ENCODE measurements at places on chromosomes 2 and 18.

- no peak for DNase-seq
These were observed 15.5 kb downstream of the ASPRV1 start for GRCh38 chr2:69945941-69946340.

DNA sequence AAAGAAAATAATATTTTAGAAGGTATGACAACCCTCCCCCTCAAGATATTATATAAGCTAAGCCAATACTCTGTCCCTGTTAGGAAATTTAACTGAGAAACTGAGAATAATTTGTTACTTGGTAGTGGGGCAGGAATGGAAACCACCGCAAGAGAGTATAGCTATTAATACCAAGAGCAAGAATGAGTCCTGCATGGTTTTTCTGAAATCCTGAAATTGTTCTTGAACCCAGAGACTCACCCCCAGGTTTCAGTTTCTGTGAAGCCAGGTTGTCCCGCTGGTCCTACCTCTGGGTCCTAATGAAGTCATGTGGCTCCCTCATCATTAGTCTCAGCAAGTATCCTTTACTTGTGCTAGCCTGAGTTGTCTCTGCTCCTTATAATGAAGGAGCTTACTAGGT lies 671.0 kb upstream of the ACVR2A start:
- DNase-seq = no peak

GRCh38 chr2:213863541-213863940 lies 547.3 kb upstream of the VWC2L start:
- no peak for DNase-seq

DNA sequence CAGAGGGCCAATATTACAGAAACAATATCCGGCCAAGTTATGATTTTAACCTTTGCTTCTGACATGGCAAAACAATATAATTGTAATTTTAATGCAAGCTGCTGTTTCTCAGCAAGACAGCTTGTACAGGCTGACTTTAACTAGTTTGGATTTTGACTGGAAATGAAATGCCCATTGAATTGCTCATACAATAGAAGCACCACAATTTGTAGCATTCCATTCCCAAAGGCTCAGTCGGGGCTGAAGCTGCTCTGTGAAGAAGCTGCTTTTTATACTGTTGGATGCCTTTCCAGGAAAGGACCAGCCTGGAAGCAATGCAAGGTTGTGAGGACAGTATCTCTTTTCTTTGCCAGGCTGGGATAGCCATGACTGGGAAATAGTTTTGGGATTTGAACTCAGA lies 677.0 kb upstream of the FANCL start:
- no peak for DNase-seq

DNA sequence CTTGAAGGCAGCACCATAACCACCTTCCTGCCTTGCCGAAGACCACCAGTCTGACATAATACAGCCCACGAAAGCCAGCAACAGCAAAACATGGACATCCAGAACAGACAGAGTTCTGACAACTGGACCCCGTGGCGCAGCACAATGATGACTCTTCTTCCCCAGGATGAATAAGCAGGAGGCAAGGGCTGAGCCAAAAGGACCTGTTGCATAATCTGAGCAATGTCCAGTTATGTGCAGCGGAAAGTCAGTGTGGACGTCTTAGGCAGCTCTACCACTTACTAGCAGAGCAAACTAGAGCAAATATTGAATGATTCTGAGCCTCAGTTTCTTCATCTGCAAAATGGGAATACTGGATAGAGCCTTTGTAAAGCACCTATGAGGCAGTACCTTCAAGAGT lies 225.1 kb downstream of the ZBTB7C start:
- no peak for DNase-seq

GRCh38 chr2:128630974-128631697 lies 312.5 kb upstream of the HS6ST1 start:
- DNase-seq = no peak

DNA sequence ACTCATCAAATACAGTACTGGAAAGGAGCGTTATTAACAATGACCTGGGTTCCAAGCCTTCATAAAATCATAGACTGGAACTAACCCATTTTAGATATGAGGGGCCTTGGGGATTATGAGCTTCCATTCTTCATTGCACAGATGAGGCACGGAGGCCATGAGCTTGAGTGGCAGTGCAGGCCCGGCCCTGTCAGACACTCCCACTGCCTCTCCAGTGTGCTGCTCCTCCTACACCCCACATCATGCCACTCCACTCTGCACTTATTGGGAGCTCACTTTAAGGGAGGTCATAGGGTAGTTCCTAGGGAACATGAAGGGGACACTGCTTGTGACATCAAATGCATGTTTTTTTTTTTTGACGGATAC lies 77.9 kb downstream of the TSN start:
- DNase-seq = no peak

- DNase-seq = no peak
These were observed 26.4 kb downstream of the RTP5 start for GRCh38 chr2:241895712-241896641.

DNA sequence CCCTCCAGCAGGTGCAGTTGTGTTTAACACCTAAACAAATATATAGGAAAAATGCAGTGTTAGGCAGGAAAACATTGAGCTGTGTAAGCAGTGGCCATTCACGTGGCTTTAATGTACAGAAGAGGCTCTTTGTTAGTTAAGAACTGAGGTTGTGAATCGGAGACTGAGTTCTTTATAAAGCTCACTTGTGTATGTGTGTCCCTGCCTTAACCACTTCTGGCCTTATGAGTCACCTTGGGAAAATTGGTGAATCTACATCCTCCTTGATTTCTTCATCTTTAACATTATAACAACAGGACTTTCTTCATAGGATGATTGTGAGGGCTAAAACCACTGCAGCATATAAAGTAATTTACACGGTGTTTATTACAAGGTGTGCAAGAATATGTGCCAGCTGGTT lies 188.4 kb upstream of the TPO start:
- no peak for DNase-seq

- DNase-seq = no peak
These were observed 93.4 kb downstream of the SLC5A7 start for GRCh38 chr2:108079736-108080135.

DNA sequence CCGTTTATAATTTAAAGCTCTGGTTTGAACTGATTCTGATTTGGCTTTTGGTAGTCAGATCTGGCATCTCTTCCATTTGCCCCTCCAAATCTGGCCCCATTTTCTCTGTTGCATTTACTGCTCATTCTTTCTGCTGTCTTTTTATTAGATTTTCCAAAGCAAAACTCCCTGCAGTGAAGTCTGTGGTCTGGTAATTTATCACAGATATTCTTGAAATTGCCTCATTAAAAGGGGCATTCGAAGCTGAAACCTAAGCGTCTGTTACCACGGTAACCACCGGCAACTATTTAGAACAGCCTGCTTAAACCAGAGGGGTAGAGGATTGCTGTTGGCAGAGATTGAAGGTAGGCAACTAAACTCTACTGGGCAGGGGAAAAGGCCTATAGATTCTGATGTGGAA lies 111.5 kb upstream of the UPP2 start:
- DNase-seq = no peak

DNA sequence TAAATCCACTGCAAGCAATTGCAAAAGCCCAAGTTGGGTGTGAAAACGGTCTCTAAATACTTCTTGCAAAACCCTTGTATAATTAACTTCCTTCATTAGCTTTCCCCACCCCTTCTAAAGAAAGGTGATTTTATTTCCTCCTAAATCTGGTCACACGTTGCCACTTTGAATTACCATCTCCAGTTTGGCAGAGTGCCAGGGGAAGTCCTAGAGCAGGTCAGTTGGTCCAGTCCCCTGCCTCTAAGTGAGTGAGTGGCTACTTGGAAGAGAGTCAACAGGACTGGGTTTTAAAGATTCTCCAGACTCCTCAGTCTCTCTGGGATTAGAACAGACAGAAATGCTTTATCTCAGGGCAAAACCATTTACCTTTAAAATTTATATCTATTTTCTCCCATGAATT lies 18.7 kb upstream of the LYPD6B start:
- DNase-seq = no peak

GRCh38 chr2:16063251-16063850 lies 123.0 kb downstream of the MYCN start:
- no peak for DNase-seq

- peak; percentile 72 for DNase-seq
These were observed 447.0 kb upstream of the ID2 start for GRCh38 chr2:8234757-8235374.

GRCh38 chr2:213971536-213971935 lies 439.3 kb upstream of the VWC2L start:
- DNase-seq = no peak

DNA sequence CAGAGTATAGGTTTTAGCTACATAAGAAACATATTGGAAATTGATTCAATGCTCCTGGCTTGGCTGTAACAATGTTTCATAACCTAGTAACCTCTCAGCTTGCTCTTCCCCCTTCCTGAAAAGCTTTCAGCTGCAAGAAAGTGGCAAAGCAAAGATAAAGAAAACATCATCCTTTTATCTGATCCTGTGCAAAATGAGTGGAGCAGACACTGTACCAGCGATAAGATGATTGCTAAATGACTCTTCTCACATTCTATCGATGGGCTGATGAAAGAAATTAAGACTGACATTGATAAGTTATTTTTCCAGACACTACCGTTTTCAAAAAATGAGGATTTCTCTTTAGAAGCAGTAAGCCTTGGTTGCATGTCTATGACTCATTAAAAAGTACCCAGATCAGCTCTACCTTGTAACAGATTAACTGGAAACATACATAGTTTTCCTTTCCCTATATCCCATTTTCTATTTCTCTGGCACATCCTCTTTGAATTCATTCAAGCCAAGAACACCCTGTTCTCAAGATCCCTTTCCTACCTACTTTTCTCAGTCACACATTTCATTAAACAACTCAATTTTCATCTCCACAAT lies 87.1 kb upstream of the LYPD1 start:
- no peak for DNase-seq

- no peak for DNase-seq
These were observed 7.4 kb upstream of the DUSP19 start for GRCh38 chr2:183070942-183071844.

DNA sequence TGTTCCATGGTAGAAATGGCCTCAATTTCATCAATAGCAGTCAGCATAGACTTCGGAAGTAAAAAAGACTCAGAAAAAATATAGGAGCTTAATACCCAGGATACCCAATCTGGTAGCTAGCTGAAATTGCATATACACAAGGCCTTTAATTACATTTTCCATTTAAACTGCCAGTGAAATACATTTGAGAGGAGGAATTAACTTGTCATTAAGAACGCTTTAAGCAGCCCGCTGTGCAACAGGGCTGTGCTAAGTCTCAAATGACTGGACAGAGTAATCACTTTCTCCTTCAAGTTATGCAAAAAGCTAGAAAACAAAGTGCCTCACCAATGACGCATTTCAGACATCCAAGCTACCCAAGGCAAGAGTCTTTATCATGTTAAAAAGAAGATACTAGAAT lies 558.8 kb downstream of the MBD2 start:
- no peak for DNase-seq

- no peak for DNase-seq
These were observed 341.1 kb downstream of the ARL6IP6 start for GRCh38 chr2:153059338-153060052.

- DNase-seq = no peak
These were observed 323.2 kb upstream of the TFPI start for GRCh38 chr2:187877391-187877790.

GRCh38 chr2:12304564-12305171 lies 412.1 kb upstream of the TRIB2 start:
- no peak for DNase-seq

GRCh38 chr2:26268213-26268612 lies 23.5 kb downstream of the HADHB start:
- no peak for DNase-seq

DNA sequence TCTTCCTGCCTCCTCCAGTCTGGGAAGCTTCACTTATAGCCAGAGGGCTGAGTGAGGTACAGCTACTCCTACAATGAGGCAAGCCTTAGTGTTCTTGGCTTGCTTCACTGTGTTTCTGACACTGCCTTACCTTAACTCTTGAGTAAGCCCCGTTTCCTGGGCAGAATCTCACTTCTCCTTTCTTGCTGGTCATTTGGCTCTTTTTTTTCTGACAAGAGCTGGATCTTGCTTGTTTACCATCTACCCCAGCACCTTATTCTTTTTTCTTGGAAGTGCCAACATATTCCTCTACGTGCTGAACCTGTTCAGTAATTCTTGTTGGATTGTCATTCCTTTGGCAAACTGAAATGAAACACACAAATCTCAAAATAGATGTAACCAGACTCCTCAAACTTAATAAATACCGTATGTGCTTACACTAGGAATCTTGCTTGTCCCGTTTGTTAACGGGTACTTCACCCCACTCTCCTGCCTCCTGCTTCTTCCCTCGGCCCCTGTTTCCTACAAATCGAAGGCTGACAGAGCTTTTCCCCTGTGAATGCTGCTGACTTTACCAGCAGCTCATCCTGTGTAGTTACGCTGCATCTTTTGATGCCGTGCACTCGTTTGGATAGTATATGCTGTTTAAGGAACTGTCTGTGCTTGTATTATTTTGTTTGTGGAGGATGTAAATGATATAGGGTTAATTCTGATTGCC lies 132.2 kb downstream of the FMNL2 start:
- no peak for DNase-seq

GRCh38 chr2:11692966-11693521 lies 23.0 kb upstream of the NTSR2 start:
- DNase-seq = peak; percentile 64

DNA sequence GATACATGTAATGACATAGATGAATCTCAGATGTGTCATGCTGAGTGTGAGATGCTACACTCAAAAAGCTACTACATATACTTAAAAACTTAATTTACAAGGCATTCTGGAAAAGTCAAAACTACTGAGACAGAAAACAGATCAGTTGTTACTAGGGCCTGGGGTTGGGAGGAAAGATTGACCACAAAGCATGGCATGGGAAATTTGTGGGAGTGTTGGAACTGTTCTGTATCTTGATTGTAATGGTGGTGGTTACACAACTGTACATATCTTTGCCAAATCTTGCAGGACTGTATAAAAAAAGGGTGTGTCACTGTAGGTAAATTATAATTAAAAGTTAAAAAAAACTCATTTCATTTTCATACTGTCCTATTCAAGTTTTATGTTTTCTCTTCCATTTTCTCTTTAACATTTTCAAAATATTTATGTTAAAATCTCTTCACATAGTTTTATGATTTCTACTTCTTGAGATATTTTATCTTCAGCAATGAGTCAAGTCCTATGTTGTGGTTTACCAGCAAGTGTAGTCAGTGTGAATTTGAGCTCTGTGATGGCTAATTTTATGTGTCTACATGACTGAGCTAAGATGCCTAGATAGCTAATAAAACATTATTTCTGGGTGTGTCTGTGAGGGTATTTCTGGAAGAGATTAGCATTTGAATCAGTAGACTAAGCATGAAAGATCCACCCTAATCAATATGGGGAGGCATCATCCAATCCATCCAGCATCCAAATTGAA lies 58.6 kb upstream of the VRK2 start:
- DNase-seq = no peak

DNA sequence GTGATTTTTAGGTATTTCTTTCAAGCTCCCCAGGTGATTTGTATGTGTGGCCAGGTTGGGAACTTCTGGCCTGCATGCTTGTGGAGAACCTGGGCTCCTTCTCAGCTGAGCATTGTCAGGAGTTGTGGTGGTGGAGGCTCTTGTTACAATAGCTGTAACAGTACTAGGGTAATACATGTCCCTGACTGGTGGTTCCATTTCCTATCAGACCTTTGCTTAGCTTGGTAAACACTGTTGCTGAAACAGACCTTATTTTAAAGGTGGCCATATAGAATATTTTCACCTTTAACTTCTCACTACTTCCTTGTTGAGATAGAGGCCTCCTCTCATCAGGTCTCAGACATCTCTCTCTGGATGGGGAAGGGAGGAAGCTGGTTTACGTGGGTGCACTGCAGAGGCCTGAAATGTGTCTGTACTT lies 79.2 kb downstream of the SETBP1 start:
- no peak for DNase-seq

GRCh38 chr2:15563227-15564100 lies 2.3 kb upstream of the NBAS start:
- no peak for DNase-seq
